ENCODE measurements at places on chromosomes 7 and 10. TPM values are rescaled to one million over a fixed set of nuclear protein-coding genes. Genes with fewer than 3 reads are reported as not detected.

The SFRP4 gene
- 2.2 TPM for total RNA-seq

DNA sequence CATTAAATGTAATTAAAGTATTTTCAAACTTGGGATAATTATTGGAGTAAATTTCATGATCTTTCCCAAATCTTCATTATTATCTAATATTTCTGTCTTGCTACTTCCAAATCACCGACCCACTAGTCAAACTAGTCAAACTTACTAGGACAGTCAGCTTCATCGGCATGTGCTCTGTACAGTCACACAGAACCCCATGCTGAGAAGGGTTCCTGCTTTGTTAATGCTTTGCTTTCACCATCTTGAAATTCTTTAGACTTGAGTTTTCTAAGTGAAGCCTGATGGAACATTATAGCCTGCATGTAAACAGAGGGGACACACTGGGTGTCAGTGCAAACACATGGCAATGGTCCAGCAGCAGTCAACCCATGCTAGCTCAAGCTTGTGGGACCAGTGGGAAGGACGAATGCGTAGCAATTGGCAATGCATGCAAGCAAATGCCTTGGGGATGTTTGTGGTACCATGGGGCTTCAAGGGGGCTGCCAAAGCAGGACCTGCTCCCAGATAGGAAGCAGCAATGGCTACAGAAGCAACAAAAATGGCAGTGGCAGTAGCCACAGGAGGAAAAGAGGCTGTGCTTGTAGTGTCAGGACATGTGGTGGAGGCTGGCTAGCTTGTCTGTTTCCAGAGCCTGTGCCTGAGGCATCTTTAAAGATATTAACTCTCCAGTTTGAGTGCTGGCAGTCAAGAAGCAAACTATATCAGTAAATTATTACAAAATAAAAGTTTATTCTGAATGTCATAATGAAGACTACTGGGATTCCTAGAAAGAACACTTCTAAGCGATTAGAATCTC, 441.1 kb upstream of the SEMA3D start:
- DNase-seq, result no peak

The ZFYVE27 gene
- total RNA-seq, result 38.5 TPM

DNA sequence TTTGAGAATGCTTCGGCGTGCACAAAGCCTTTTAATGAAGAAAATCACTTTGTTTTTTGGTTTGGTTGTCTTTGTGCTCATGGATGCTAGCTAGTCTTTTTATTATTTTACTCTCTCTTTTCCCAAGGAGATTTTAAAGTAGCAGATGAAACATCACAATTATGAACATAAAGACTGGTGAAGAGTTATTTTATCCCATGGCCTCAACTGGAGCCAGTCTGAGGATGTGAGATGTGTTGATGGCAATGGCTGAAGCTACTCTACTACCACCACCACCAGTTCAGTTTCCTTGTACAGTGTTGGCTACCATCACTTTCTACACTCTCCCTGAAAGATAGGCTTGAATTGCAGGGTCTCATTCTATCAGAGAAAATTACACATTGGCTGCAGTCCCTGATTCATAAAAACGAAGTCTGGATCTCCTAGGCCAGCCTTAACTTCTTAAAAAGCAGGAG, 494 bp upstream of the HERC4 start:
- peak; percentile 17 for DNase-seq

The FOXI2 gene
- total RNA-seq, result not detected

- no peak for DNase-seq
Measured at GRCh38 chr10:93548376-93549071, 17.9 kb upstream of the FFAR4 start.

DNA sequence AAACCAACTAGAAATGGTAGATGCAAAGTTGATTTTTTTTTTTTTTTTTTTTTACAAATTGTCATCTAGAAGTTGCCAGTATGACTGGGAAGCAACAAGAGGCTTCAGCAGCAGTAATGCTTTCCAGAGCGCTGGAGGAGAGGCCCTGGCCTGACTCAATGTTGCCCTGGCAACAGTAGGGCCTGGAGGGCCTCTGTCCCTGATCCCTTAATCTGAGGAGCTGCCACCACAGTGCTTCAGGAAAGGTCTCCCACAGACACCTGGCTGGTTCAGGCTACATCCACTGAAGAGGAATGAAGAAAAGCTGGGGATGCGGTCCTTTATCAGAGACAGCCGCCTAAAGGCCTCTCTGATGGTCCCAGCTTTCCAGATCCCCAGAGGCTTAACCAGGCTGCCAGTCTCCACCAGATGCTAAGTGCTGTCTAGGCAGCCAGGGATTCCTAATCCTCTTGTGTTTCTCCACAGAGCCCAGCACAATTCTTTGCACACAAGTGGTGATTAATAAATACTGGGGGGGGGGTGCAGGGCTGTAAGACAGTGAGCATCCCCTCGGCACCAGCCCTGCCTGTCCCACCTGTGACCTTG, 33.7 kb downstream of the ZNF777 start:
- no peak for DNase-seq

DNA sequence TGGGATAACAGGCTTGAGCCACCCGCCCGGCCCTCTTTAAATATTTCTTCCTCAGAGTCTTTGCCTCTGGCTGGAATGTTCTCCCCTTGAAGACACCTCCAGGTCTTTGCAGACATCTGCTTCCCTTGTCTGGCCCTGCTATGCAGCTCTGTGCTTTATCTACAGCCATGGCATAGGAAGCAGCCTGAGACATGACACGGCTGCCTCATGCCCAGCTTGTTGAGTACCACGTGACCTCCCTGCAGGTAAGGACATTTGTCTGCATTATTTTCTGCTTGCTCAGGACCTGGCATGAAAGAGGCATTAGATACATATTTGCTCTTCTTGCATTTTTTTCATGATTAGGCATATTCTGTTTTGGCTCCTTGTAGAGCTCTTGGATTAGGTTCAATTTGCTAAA, 113.8 kb upstream of the KLF6 start:
- no peak for DNase-seq

GRCh38 chr7:143384148-143384547, 3.0 kb downstream of the ZYX start:
- no peak for DNase-seq

DNA sequence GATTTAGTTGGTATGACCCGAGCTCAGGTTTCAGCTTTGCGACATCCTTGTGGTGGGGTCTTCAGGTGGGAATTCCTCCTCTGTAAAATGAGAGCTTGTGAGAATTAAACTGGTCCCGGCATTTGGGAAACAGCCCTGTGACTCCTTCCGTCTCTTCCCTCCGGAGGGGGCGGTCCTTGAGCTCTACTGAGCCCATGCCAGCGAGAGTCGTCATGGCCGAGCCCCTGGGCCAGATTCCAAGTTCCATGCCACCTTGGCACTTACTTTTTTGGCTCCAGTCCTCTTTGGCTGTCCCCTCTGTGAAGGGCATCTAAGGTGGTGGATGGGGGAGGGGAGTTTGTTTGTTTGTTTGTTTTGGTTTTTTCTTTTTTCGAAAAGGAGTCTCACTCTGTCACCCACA, 47.6 kb downstream of the GTF2IRD1 start:
- DNase-seq, result peak; percentile 40

- no peak for DNase-seq
Measured at GRCh38 chr7:159005618-159006017, 139.0 kb downstream of the VIPR2 start.

The CPED1 gene
- 6.0 TPM for total RNA-seq

DNA sequence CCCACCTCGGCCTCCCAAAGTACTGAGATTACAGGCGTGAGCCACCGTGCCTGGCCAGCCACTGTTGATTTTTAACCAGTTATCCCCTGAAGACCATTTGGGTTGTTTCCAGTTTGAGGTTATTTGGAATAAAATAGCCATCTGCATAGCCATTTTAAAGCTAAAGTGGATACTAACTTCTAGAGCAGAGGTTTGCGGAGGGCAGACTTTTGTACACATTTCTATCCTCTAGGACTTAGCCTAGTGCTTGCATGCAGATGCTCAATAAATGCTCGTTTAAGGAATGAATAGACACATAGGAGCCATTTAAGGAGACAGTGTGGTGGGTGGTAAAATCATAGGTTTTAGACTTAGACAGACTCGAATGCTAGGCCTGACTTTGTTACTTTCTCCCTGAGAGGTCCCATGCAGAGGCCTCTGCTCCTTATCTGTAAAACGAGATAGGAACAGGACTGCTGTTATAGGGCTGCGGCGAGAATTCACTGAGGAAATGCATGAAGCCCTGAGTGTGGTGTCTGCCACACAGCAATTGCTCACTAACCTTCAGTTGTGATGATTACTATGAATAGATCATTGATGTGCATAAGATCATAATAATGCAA, 75.9 kb downstream of the PFKFB3 start:
- no peak for DNase-seq

GRCh38 chr7:2082139-2082998, 150.4 kb downstream of the MAD1L1 start:
- peak; percentile 61 for DNase-seq

- DNase-seq, result peak; percentile 36
Measured at GRCh38 chr10:660413-660969, 29.0 kb downstream of the DIP2C start.

DNA sequence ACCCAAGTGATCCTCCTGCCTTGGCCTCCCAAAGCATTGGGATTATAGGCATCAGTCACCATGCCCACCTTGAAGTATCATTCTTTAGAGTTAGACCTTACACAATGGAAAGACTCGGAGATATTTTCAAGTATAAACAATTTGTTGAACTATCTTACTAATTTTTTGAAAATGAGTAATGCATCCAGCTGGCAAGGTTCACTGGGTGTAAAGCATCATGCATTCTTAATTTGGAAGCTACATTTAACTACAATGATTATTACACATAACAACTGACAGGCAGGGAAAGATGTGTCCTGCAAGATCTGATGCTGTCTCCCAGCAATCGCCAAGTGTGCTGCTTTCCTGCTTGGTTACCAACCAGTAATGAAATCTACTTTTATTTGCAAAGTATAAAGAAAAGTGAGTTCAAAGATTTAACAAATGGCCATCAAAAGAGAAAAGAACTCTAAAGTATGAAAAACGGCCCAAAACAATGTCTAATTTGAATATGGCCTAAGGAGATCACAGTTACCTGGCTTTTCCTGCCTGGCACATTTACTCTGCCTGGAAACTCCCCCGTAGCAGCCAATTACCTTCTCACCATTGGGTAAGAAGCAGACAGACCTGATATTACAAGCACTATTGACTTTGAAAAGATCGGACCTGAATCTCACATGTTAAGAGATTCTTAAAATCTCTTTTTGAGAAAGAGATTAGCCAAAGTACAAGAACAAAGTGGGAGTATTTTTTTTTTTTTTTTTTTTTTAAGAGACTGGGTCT, 59.3 kb upstream of the NMT2 start:
- DNase-seq, result no peak

DNA sequence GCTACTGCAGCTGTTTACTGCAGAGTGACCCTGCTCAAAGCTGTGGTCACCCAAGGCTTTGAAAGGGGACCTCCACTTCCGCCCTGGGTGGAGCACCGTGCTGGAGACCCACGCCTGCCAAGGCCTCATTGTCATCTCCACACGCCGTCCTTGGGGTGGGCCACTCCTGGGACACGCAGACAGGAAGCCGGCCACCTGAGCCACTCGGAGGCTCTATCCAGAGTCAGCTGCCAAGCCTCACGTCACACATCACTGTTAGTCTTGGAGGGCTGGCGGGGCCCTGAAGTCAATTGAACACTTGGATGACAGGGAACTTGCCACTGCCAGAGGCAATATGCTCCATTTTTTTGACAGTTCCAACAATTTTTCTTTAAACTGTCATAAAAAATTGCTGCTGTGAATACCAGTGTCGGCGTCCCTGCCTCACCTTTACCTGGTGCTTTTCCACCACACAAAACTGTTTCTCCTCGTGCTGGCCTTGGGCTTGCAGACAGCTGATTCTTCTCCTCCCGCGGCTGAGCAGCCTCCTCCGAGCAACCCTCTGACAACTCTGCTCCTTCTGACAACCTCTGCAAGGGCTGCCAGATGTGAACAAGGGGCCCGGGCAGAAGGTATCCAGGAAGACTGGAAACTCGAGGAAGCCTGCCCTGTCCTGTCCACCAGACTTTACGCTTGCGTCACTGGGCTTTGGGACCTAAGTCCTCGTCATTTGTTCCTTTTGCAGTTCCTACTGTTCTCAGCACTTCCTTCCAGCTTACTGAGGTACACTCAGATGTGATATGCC, 81.9 kb downstream of the EGFR start:
- DNase-seq, result no peak

GRCh38 chr10:1608408-1608807, 128.9 kb downstream of the ADARB2 start:
- no peak for DNase-seq

DNA sequence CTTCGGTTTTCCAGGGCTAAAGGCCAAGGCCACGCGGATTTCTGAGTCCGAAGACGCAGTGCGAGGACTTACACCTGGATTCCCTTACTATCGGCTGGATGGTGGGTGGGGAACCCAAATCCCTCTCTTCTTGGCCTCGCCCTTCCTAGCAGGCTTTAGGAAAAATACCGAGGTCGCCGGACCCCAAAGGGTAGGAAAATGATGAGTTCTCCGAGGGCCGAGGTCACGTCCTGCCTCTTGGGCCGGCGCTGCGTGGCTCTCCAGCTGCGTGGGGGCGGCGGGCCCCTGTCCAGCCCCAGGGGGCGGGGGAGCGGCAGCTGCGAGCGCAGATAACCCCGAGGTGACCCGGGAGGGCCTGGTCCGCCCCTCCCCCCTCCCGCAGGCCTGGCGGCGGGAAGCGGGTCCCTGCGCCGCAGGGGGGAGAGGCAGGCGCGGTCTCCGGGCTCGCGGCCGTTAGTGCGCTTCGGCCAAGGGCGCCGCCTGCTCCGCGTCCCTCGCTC, 805 bp upstream of the HMX3 start:
- no peak for DNase-seq

GRCh38 chr7:159078193-159078910, 66.3 kb downstream of the VIPR2 start:
- DNase-seq, result no peak

The EBF3 gene
- 185 TPM for total RNA-seq

GRCh38 chr10:73965890-73966768, 31.8 kb upstream of the VCL start:
- peak; percentile 56 for DNase-seq

DNA sequence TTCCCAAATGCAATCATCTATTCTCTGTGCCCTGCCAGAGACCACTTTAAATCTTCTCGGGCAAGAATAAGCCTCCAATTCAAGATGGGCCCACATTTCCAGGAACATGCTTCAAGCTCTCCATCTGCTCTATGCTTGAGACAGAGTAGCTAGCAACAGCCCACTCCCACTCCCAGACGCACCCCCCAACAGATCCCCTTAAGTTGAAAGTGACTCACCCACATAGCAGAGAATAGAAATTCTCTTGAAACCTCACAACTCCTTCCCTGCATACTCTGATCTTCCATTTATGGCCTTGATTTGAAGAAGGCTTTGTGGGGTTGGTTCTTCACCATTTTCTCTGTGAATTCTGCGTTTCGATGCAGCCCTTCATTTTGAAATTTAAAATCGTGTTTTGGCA, 604.0 kb downstream of the INHBA start:
- no peak for DNase-seq

- DNase-seq, result no peak
Measured at GRCh38 chr7:127782075-127782474, 130.1 kb downstream of the SND1 start.

The LIPF gene
- total RNA-seq, result 0.27 TPM

The HELLS gene
- 89.3 TPM for total RNA-seq

The ADARB2 gene
- 8.2 TPM for total RNA-seq

DNA sequence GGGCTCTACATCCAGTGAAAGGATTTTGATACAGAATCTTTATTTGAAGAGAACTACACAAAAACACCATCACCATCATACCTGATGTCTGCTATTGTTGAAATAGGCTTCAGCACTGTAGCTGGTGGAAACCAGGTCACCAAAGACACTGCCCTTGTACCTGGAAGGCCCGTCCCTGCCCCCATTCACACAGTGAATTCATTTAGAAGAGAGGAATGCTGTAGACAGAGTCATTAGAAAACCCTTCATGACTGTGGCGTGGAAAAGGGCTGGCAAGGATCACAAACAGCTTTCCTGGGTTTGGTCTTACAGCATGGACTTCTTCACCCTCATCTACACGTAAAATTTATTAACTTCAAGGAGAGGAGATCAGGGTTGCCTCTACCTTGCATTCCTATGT, 202.0 kb upstream of the NRP1 start:
- no peak for DNase-seq
